ENCODE measurements at places on chromosomes 12 and 14.

DNA sequence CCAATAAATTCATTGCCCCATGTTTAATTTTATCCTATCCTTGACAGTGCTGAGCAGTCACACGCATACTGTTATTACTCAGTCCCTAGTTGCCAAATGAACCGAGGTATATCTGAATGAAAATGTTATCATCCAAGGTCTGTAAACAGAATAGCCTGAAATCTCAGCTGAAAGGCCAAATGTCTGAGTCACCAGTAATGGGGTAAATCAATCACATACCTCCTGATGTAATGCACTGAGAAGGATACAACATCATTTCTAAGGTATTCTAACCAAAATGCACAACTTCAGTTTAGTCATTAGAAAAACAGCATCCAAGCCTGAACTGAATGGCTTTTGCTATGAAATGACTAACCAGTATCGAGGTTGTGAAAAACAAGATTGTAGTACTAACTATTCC, 228.6 kb downstream of the DPF3 start:
- DNase-seq, result peak; percentile 59

DNA sequence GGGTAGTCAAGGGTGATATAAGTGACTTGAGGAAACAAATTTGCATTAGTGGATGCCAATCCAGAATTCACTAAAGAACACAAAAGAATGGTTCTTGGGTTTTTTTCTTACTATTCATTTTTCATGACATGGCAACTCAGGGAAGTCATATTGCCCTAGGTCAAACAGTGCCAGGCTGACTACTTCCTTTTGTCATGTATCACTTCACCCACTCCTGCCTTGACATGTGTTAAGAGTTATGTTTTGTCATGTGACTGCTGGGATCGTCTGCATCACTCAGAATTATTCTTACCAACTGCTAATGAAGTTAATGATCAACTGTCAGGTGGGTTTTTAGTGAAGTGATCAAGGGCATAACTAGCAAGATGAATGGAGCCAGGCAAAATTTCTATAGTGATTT, 74.2 kb downstream of the PRORP start:
- DNase-seq, result no peak

DNA sequence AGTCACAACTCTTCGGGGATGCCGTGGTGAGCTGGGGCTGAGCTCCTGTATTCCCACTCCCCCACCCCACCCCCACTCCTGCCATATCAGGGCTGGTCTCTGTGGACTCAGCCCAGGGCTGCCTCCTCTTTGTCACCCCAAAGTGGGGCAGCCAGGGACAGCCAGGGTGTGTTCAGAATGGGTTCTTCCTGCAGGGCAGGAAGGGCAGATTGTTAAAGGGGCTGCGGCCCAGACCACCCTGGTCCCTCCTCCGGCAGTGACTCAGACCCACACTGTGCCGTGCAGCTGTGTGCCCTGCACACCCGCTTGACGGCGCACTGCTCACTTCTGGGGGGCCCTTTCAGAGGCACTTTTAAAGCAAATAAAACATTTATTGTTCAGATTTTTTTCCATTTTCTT, 9.3 kb downstream of the SLC48A1 start:
- DNase-seq, result no peak

- DNase-seq, result no peak
These were observed 47.2 kb downstream of the CACNA2D4 start for GRCh38 chr12:1870998-1871917.

- no peak for DNase-seq
These were observed 46.7 kb downstream of the LRRC74A start for GRCh38 chr14:76872796-76873432.

DNA sequence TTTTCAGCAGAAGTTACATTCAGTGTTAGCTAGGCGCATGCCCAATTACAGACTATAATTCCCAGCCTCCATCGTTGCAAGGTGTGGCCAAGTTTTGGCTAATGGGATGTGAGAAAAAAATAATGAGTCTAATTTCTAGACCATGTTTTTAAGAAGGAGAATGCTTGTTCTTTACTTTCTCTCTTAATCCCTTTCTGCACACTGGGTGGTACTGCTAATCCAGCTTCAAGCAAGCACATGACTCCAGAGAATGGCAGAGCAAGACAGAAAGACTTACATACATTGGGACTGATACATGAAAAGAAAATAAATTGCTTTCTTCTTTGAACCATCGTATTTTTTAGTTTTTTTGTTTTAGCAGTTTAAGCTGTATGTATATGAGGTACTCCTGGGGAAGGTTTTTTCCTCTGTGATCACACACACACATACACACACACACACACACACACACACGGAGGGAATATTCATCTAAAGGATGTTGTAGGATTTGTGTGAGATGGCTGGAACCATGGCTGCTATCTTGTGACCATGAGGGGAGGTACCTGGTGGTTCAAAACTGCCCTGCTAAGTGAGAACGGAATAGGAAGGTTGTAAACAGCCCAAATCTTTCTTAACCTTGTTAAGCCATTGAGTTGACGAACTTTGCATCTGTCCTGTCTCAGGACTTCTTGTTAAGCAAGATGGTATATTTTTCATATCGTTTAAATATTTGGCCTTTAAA, 34.3 kb upstream of the LTA4H start:
- no peak for DNase-seq

- DNase-seq, result no peak
These were observed 586.5 kb upstream of the TMEM132C start for GRCh38 chr12:127680516-127680915.

DNA sequence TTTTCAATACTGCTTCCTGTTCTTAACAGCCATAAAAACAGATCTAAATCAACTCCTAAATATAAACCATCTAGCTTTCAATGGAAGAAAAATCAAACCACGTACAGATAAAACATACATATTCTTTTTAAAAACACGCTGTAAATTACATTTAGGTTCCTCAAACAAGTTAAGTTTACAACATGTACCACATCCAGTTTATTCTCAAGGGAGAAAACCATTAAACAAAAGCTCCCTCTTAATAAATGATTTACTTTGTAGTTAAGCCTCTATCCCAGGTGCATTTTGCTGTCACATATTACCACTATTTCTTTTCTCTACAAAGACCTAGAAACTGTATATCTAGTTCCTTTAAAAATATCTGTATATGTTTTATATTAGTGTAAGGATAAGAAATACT, 3.1 kb downstream of the NUMB start:
- DNase-seq, result no peak

Measured in brain pericyte (primary cell).